ENCODE measurements at places on chromosomes 2 and 18.

GRCh38 chr2:102806250-102806837, 44.5 kb downstream of the TMEM182 start:
- DNase-seq = no peak

- DNase-seq = no peak
Observed at GRCh38 chr18:10723496-10723895, 197.7 kb downstream of the NAPG start.

DNA sequence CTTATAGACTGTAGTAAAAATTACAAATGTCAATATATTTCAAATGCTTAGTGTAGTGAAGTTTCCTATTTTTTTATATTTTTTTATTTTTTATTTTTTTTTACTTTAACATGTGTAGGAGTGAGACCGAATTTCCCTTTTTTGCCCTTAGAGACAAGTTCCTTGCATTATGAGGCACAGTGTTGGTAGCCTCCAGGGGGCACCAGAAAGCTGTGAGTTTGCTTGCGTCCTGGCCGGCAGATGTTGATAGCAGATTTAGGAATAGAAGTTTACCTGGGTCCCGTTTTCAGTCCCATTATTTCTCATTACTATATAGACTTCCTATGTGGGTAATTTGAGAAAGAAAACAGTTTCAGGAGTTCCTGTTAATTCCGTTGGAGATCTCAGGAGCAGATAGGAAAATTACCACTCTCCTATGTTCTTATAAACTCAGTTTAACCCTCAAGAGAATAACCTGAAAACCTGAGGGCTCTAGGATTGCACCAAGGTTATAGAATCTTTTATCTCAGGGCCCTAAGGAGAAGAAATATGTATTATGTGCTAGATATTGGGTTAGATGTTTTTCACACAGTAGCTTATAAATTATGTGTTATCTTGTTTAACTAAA, 157.5 kb upstream of the SESTD1 start:
- no peak for DNase-seq

- no peak for DNase-seq
Observed at GRCh38 chr2:9678544-9678943, 47.7 kb upstream of the YWHAQ start.

Measured in stimulated activated CD8-positive, alpha-beta memory T cell treated with anti-CD3 and anti-CD28 coated beads, Interleukin-7, amount 100 ng/mL, for 1 hour (primary cell).